ENCODE measurements at places on chromosomes 5 and 9. TPM values are rescaled to one million over a fixed set of nuclear protein-coding genes. Genes with fewer than 3 reads are reported as not detected.

- DNase-seq: no peak
These were observed 79.8 kb upstream of the KLF9 start for GRCh38 chr9:70494221-70494620.

DNA sequence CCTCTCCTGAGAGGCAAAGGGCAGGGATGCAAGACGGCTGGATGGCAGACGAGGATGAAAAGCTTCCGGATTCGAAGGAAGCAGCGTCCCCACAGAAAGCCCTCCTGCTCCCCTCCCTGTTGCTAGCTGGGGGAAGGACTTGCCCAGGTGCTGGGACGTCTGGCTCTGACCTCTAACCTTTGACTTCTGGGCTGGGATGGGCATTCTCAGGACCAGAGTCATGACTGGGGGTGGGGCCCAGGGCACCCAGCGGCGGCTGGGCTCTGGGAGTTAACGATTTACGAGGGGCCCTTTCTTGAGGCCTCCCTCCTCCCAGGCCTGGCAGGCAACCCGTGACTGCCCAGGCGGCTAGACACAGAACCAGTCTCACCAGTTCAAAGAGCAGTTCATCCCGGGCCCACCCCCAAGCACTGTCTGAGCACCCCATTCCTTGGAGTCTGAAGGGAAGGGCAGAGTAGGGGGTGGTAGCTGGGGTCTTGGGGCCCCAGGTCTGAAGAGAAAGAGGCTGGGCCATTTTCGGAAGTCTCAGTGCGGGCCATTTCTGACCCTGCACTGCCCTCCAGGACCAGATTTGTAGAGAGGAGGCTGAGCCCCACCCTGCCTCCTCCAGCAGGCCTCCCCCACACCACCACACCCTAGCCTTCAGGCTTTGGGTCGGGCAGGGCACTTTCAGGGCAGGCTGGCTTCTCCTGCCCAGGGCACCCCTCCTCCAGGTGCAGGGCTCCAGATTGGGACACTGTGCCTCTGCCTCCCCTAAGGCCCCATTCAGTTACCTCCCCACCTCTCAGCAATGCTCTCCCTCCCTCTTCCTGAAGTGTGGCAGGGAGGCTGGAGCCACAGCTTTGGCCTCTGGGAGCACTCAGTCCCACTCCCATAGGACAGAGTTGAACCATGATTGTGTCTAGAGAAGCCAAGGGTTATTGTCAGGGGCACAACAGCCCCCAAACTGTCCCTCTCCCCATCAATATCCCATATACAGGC is 5.0 kb upstream of the CXXC5 start:
- DNase-seq: no peak

DNA sequence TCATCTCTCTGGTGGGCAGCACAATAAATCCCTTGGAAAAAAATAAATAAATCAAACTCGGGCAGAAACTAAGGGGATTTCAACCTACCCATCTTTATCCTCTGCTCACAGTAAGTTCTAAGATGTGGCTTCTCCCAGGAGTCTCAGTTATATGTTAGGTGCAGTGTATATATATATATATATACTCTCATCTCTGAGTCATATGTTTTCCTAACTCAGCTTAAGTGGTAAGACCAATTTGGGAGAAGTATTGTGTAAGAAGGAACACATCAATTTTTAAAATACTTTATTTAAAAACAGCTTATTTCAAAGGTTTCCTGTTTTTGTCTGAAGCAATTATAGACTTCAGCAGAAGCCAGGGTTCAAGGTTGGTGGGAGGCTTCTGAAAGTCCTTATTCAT is 20.3 kb upstream of the OSMR start:
- DNase-seq: no peak

- no peak for DNase-seq
These were observed 75.1 kb upstream of the ATG10 start for GRCh38 chr5:81896764-81897163.

- DNase-seq: no peak
These were observed 23.3 kb upstream of the KIF12 start for GRCh38 chr9:114122136-114123027.

Gene PITX1
- total RNA-seq: 60.2 TPM

Gene GABRA1
- total RNA-seq: not detected

Gene NCBP1
- total RNA-seq: 45.5 TPM

Gene CCDC192
- not detected for total RNA-seq

Measured in G401 (cell line).